ENCODE measurements at places on chromosomes 1 and 21.

DNA sequence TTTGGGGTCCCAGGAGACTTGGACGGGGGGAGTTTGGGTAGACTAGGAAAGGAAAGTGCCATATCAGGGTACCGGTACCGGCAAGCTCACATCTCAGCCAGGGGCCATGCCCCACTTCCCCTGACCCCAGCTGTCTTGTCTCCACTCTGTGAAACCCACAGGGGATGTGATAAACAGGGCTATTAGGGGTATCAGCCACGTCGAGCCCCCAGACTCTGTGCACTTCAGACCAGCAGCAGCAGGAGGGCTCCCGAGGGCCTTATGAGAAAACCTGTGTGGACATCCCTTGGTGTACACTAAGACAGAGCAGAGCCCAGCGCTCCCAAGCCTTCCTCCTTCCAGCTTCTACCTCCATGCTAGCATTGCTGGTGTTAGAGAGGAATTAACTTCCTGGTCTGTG is 46.3 kb downstream of the TNNT2 start:
- no peak for DNase-seq

GRCh38 chr1:32639489-32640075 is 10.8 kb downstream of the ZBTB8OS start:
- no peak for DNase-seq

GRCh38 chr1:41558761-41559171 is 74.3 kb upstream of the EDN2 start:
- peak; percentile 84 for DNase-seq

DNA sequence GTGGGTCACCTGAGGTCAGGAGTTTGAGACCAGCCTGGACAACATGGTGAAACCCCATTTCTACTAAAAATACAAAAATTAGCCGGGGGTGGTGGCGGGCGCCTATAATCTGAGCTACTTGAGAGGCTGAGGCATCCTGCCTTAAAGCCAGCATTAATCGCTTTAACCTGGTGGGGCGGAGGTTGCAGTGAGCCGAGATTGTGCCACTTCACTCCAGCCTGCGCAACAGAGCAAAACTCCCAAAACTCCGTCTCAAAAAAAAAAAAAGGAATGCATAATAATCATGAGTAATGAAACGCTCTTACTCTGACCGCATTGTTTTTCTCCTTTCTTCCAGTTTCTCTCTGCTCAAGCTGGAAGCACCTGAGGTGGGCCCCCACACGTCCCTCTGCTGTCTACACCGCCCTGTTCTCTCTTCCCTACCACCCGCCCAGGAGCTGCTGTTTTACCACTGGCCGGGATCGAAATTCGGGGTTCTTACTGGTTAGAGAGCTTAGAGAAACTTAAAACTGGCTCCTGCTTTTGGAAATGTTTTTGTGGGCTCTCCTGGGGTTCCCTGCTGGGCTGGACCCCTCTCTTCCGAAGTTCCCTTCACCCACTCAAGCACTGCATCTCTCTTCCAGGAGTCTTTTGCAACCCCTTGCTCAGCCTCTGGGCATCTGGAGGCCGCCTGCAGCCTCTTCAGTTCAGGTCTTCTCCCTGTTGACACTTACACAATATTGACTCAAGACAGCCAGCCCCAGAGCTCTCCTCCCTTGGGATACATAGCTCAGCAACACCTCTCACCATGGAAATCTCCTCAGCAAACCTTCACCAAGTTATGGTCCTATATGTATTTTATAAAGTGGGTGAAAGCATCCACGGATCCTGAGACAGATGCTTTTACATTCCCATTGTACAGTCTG is 62.5 kb downstream of the FAM163A start:
- DNase-seq, result no peak

GRCh38 chr1:234125283-234125682 is 220.8 kb downstream of the SLC35F3 start:
- no peak for DNase-seq

GRCh38 chr21:38273745-38274542 is 17.2 kb downstream of the KCNJ15 start:
- DNase-seq, result no peak

GRCh38 chr1:47438165-47439016 is 547 bp downstream of the FOXD2 start:
- DNase-seq, result no peak

- DNase-seq, result no peak
Measured at GRCh38 chr1:45630429-45630828, 6.6 kb upstream of the CCDC17 start.

GRCh38 chr1:81921851-81922462 is 121.2 kb downstream of the ADGRL2 start:
- DNase-seq, result no peak

DNA sequence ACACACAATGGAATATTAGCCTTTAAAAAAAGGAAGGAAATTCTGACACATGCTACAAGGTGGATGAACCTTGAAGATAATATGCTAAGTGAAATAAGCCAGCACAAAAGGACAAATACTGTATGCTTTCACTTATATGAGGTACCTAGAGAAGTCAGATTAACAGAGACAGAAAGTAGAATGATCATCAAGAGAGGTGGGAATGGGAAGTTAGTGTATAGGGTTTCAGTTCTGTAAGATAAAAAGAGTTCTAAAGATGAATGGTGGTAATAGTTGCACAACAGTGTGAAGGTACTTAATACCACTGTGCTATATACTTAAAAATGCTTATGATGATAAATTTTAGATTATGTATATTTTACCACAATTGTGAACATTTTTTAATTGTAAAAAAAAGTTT is 7.2 kb downstream of the RPAP2 start:
- no peak for DNase-seq

- DNase-seq, result no peak
Measured at GRCh38 chr1:115041654-115042053, 12.0 kb downstream of the TSHB start.

- no peak for DNase-seq
Measured at GRCh38 chr1:231554969-231555368, 26.5 kb downstream of the TSNAX start.

- no peak for DNase-seq
Measured at GRCh38 chr1:35707601-35708440, 10.9 kb downstream of the C1orf216 start.

DNA sequence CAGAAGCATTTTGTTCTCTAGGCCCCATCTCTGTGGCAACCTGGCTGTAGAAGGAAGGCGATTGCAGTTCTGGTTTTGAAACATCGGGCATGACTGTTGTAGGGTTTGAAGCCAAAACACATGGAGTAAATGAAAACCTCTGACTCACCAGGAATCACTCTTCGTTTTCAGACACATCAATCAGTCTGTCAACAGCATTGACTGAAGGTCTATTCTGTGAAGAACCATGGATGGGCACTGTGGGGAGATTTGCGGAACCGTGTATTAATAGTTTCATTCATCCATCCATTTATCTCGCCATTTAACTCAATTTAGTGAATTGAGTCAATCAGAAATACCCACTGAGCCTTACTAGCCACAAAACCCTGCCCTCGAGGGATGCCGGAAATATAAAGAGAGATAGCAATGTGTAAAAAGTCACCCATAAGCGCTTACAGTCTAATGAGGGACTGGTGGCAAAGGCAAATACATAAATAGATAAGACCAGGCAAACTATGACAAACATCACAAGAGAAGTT is 364.6 kb upstream of the PROX1 start:
- DNase-seq, result no peak

DNA sequence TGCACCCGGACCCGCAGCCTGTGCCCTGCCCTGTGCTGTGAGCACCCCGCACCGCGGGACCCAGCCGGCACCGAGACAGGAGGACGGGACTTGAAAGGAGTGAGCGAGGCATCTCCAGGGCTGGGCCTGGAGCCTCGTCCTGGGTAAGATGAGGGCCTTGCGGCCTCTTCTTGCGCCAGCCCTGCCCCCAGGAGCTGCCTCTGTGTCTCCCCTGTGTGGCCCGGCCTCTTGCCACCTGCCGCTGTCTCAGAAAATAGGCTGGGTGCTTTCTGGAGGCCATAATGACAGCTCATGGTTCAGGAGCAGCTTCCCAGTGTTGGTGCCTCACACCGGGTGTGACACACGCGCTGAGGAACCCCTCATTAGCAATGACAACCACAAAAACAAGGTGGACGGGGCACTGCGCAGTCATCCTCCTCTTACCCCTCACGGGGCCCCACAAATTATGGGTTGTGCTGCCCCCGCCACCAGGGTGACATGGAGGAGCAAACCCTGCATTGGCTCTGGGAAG is 161.5 kb upstream of the C1orf174 start:
- no peak for DNase-seq

DNA sequence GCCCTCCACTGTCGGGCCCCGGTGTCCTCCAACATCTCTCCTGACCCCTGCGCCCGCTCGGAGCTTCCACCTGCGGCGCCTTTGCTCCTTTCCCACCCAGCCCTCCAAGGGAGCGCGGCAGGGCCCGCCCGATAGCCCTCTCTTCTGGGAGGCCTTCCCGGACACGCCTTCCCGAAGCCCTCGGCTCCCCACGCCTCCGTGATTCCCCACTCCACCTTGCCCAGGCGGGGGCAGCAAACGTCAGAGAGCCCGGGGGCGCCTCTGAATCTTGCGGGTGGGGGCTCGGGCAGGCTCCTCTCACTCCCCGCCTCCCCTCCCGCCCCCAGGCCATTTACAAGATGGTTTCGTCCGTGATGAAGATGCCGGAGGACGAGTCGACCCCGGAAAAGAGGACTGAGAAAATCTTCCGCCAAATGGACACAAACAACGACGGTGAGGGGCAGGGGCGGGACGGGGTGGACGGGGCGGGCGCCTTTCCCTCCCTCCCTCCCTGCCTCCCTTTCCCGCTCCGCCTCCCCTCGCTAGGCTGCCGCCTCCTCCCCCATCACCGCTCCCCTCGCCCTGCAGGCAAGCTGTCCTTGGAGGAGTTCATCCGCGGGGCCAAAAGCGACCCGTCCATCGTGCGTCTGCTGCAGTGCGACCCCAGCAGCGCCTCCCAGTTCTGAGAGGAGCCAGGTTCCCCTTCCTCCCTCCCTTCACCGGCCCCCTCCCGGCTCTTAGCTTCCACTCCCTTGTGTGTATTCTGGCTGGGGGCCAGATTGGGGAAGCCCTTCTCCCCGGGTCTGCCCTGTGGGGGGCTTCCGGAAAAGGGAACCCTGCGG is 7.1 kb downstream of the HPCA start:
- DNase-seq, result no peak

DNA sequence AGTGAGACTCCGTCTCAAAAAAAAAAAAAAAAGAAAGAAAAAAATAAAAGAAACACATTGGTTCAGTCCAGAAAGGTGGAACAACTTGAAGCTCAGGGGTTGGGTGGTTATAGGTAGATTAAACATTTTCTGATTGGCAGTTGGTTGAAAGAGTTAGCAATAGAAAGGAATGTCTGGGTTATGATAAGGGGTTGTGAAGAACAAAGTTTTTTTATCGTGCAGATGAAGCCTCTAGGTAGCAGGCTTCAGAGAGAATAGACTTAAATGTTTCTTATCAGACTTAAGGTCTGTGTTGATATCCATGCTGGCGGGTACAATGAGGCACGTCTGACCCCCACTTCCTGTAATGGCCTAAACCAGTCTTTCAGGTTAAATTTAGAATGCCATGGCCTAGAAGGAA is 45.0 kb upstream of the PDE9A start:
- no peak for DNase-seq

GRCh38 chr1:207870306-207871031 is 40.5 kb downstream of the CD34 start:
- DNase-seq, result no peak

- DNase-seq, result no peak
Measured at GRCh38 chr1:221025956-221026355, 146.7 kb downstream of the HLX start.

DNA sequence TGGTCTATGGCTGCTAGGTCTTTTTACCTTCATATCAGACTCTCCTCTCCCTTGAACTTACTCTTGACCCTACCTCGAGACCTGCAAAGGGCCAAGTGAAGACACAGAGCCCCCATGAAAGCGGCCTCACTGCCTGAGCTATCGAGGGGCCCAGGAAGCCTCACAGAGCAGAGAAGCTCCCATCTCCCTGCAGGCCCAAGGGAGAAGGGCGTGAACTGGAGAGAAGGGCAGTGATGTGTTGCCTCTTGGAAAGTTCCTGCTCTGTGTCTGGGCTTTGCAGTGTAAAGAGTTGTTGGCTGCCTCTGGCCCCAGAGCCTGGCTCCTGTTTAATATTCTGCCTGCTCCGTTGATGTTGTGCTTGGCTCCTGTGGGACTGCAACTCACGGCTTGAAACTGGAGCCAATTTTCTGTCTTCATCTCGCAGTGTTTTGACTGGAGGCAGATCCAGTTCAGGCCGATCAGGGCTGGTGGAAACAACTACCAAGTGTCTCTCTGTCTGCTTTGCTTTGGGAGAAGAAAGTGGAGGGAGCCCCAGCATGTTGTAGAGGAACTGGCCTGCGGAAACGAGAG is 4.3 kb downstream of the SERTAD4 start:
- no peak for DNase-seq

- DNase-seq, result peak; percentile 57
Measured at GRCh38 chr21:45323487-45324311, 36.0 kb upstream of the POFUT2 start.

GRCh38 chr21:36489776-36490165 is 9.8 kb upstream of the CLDN14 start:
- no peak for DNase-seq

DNA sequence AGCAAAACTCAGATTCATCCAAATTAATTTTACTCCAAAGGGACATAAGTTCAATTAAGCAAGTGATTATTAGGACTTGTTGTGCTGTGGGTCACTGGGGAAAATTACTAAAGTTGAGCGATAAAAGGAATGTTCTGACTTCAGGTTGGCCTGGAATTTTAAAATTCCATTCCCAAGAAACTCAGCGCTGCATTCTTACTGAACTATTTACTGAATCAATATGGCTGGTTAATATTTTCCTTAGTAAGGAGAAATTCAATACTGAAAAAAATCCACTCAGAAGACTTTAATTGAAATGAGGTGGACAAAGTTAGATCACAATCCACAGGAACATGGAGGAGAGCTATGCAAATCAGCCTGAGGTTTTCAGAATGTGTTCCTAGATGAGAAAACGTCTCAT is 578.9 kb upstream of the NR5A2 start:
- DNase-seq, result no peak

DNA sequence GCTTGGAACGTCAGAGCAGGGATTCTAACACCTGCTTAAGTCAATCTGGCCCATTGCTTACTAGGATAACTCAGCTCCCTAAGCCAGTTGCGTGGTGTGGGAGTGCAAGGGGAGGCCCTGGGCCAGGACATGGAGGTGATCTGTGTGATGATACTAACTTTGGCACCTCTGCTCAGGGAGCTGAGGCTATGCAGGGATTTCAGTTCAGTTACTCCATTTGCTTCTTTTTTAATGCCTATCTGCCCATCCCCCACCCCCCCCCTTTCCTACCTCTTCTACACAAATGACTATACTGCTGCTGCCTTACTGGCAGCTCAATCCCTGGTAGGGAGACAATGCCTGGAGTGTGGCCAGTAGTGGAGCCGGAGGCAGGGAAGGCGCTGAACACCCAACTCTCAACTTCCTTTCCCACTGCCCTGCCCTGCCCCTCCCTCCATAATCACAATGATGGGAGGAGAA is 19.5 kb downstream of the INKA2 start:
- DNase-seq, result peak; percentile 73

DNA sequence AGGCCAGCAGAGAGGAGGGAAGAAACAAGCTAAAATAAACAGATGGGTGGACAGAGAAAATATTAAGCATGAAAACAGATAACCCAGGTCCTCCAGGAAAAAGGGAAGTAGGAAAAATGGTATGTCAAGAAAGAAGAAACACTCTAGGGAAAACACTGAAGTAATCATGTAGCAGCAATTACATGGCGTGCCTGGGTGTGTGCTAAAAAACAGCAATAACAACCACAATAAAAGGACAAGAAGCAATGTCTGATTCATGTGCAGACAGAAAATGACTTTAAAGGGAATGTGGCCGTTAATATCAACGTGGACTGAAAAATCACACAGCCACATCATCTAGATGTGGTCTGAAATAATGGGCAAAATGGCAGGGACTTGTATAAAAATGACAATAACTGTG is 369.7 kb downstream of the PTBP2 start:
- DNase-seq, result no peak

- no peak for DNase-seq
Measured at GRCh38 chr1:11611638-11612327, 42.4 kb downstream of the FBXO2 start.

Data from Right ventricle myocardium inferior (tissue), 1 donor.